Foreskin keratinocyte (primary cell): ENCODE measurements at places on chromosomes 13 and 19. TPM values are rescaled to one million over a fixed set of nuclear protein-coding genes. Genes with fewer than 3 reads are reported as not detected.

DNA sequence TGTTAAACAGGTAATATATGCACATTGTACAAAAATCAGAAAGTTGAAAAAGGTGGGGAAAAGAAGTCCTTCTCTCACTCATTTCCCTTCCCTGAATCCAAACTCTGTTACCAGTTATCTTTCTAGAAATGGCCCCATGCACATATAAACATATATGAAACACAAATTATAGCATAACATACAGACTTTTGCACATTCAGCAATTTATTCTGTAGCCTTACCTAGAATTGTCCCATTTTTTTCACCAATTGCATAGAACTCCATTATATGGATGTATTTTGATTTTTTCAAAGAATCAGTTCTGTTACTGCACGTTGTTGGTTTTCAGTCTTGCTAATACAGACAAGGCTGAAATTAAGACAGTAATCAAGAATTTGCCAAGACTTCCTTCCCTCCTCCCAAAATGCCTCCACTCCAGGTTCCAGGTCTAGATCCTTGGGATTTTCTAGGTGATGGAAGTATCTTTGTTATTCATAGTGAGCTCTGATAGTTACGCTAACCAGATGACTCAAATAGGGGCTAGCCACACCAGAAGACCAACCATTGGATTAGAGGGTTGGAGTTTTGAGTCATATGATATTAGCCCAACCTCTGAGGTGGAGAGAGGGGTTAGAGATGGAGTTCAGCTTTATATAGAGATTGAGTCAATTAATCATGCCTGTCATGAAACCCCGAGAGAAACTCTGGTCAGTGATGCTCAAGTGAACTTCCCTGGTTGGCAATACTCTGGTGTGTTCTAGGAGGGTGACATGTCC is 30.7 kb downstream of the GPR180 start:
- no peak for DNase-seq

- no peak for DNase-seq
Observed at GRCh38 chr13:33367171-33367895, 81.8 kb upstream of the STARD13 start.

GRCh38 chr13:31046711-31047279 is 114.3 kb downstream of the TEX26 start:
- no peak for DNase-seq

The LHB gene
- 0.35 and 0.44 TPM in 2 replicates for total RNA-seq

The CNOT3 gene
- 24.5 and 26.0 TPM in 2 replicates for total RNA-seq

The HSD17B14 gene
- 4.0 and 4.4 TPM in 2 replicates for total RNA-seq

The CNN1 gene
- not detected in 2 replicates for total RNA-seq
